ENCODE measurements at places on chromosomes 16 and 17.

DNA sequence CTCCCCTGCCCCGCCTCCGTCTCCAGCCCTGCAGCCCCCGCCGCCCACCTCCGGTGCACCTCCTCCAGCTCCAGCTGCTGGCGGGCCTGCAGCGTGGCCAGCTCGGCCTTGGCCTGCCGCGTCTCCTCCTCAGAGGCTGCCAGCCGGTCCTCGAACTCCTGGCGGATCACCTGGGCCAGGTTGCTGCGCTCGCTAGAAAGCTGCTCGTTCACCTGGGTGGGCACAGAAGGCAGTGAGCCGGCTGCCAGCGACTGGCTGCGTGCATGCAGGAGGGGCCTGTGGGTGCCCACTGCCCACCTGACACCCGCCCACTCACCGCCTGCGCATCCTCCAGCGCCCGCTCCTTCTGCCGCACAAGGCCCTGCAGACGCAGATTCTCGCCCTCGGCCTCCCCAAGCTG is 24.6 kb upstream of the AATK start:
- DNase-seq, result no peak

GRCh38 chr17:41126412-41126811 is 2.4 kb upstream of the KRTAP4-12 start:
- no peak for DNase-seq

DNA sequence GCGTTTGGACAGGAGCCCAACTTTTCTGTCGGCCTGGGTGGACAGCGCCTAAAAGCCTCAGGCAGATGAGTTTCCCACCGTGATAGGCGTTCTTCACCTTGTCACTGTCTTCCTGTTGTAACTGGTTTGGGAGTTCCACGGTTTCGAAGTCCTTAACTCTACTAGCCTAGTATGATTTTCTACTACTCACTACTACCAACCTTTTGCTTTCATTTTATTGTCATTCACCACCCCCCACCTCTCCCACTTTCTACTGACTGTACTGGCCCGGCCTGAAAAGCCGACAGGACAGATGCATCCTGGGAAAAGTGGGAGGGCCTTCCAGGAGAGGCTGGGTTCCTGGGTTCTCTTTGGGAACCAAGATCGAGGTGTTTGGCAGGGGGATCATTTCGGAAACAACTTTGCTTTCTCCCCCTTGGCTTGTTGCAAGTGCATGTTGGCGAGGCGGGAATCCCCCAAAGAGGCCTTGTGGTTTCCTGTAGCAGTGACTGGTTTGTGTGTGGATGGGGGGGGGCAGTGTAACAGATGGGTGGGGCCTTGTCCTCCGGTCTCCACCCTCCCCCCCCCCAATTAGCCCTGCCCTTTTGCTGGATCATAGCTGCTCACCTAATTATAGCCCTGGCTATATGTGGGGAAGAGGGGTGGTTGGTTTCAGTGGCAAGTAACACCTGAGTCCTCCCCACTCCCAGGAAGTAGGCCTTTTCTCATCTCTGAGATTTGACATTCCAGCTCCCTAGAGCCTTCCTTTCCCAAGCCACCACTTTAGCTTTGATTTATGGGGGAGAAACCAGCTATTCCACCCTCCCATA is 1.4 kb downstream of the EIF5A start:
- DNase-seq, result peak; percentile 80

DNA sequence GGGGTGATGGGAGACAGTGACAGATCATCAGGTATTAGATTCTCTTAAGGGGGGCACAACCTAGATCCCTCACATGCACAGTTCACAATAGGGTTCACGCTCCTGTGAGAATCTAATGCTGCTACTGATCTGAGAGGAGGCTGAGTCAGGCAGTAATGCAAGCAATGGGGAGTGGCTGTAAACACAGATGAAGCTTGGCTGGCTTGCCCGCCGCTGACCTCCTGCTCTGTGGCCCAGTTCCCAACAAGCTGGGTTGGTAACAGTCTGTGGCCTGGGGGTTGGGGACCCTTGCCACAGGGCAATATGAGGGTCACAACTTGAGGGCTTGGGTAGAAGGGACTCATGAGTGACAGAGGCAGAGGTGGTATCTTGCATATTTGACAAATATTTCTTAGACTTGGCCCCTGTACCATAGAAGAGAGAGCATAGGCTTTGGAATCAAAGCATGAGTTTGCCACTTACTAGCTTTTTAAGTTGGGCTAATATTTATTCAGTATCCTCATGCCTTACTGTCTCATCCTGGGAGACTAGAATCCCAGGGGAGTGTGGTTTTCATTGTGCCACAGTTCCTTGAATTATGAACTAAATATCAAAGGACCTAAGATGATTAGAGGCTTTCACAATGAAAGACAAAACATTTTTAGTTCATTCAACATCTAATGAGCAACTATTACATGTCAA is 133.4 kb downstream of the SPACA3 start:
- DNase-seq, result no peak

DNA sequence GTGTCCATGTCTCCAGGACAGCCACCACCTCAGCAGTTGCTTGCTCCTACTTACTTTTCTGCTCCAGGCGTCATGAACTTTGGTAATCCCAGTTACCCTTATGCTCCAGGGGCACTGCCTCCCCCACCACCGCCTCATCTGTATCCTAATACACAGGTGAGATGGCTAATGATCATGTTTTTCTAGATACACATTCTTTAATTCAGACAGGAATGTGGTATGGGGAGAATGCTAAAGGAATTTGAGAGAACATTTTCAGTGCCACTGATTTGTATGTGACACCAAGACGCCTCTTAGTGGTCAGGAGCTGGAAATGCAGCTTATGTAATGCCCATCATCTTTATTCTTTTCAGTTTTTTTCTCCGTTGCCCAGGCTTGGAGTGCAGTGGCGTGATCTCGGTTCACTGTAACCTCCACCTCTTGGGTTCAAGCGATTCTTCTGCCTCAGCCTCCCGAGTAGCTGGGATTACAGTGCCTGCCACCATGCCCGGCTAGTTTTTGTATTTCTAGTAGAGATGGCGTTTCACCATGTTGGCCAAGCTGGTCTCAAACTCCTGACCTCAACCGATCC is 8.9 kb upstream of the RAPGEFL1 start:
- DNase-seq, result peak; percentile 57

DNA sequence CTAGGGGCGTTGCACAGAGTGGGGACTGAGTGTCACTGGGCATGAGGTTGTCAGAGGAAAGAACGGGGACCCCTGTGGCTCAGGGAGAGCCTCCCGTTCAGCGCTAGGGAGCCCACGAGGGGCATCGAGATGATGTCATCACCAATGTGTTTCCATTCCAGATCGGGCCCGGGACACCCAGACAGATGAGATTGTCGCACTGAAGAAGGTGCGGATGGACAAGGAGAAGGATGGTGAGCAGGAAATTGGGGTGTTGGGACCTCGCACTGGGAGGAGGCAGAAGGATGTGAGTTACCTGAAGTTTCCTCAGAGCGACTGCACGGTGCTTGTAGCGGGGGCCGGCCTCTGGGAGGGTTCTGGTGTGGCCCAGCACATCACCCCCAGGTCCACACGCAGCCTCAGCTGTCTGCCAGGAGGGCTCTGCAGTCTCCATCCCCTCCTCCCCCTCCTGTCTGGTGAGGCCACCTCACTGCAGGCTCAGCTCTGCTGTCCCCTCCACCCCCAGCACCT is 4.0 kb downstream of the CDK10 start:
- no peak for DNase-seq

GRCh38 chr17:77916264-77916663 is 42.2 kb upstream of the TNRC6C start:
- no peak for DNase-seq

- no peak for DNase-seq
These were observed 440 bp downstream of the NPRL3 start for GRCh38 chr16:138049-138417.

DNA sequence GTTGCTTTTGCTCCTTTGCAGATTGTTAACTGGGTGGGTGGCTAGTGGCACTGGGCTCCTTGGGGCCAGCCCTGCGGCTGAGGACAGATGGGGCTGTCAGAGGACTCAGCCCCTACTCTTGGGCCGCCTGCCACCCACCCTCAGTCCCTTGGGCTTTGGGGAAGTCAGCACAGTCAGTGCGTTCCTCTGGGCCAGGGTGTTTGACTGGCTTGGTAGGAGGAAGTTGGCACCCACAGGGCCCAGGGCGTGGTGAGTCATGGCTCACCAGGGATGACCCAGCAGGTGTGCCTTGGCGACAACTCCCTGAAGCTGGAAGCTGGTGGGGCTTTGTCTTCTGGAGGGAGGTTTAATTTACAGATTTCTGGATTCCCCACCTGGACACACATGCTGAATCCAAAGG is 32.4 kb downstream of the HAPSTR1 start:
- no peak for DNase-seq

DNA sequence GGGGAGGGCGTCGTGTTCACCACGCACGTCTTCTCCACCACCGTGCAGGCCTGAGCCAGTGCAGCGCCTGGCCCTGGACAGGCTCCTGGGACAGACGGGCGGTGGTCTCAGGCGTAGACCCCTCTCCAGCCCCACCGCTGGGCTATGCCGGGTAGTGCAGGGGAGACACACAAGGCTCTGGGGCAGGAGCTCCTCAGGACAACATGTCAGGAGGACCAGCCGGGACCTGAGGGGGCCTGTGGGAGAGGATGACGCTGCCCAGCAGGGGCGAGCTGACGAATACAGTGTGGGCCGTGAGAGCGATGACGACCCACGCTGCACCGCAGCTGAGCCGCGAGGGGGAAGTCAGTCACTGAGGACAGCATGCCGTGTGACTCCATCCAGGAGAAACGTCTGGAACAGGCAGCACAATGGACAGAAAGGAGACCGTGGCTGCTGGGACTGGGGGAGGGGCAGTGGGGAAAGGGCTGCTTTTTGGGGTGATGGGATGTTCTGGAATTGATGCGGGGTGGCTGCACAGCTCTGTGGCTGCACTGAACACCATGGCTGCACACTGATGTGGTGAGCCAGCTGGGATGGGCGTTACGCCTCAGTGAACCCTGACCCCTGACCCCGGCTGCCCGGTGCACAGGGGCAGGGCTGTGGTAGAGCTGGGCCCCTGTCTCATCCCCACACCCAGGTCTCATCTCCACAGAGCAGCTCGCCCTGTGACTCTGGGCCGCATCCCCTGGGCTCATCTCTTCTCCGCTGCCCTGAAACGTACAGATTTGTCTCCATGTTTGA is 20.2 kb downstream of the DNASE1 start:
- no peak for DNase-seq

DNA sequence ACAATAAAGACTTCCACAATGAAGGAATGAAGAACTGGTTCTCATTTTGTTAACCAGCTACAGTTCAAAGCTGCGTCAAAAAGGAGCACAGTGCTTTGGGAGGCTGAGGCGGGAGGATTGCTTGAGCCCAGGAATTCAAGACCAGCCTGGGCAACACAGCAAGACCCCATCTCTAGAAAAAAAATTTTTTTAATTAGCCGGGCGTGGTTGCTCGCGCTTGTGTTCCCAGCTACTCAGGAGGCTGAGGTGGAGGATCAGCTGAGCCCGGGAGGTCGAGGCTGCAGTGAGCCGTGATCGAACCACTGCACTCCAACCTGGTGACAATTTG is 764 bp upstream of the SLC6A4 start:
- DNase-seq, result no peak

DNA sequence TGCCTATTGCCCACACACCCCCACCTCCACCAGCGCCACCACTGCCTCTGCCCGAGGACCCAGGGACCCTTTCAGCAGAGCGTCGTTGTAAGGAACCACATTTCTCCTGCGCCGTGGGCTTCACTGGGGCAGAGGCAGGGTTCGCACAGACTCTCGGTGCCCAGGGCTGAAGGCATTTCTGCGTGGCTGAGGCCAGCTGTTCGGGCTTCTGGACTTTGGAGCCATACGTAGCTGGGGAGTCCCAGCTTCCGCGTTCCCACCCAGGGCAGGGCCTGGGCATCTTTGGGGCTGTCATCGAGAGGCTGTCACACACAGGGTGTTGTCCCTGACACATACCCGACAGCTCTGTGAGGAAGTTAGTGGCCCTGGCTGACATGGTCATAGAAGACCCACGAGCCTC is 16.0 kb upstream of the SMIM5 start:
- no peak for DNase-seq

DNA sequence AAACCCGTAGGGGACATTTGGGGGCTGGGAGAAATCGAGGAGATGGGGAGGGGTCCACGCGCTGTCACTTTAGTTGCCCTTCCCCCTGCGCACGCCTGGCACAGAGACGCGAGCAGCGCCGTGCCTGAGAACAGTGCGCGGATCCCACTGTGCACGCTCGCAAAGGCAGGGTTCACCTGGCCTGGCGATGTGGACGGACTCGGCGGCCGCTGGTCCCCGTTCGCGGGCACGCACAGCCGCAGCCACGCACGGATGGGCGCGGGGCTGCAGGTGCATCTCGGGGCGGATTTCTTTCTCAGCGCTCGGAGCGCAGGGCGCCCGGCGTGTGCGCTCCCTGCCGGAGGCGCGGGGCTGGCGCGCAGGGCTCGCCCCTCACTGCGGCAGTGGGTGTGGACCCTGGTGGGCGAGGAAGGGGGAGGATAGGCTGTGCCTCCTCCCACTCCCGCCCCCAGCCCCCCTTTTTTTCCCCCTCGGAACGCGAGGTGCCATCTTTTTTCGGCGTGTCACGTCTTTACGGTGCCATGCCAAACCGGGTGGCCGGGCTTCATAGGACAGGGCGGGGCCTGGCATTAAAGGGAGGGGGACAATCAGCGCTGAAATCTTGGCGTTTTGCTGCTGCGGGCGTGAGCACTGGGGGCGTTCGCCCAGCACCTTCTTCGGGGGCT is 1.1 kb downstream of the MAPT start:
- DNase-seq, result no peak

DNA sequence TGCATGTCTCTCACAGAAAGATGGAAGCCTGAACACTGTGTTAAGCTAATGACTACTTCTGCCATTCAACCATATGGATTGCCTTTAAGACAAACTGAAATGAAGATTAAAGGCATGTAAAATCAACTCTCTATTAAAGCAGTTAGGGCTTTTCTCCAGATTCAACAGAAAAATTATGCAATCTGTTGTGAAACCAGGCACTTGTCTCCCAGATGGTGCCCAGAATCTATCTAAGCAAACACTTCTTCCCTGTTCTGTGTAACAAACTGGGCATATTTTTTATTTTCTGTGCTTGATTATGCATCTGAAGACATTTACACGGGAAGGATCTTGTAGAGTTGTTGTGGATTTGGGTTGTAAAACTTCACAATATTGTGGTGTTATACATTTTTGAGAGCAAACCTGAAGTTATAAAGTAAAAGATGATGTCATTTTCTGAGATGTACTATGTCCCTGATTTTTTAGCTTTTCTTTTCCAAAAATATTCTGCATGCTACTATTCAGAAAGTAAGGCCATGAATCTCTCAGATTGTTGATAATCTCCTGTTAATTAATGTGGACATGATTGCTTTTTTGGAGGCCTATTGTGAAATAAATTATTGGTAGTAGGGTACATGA is 1550.3 kb downstream of the CDH8 start:
- no peak for DNase-seq

GRCh38 chr16:68577352-68577853 is 38.3 kb downstream of the ZFP90 start:
- no peak for DNase-seq

DNA sequence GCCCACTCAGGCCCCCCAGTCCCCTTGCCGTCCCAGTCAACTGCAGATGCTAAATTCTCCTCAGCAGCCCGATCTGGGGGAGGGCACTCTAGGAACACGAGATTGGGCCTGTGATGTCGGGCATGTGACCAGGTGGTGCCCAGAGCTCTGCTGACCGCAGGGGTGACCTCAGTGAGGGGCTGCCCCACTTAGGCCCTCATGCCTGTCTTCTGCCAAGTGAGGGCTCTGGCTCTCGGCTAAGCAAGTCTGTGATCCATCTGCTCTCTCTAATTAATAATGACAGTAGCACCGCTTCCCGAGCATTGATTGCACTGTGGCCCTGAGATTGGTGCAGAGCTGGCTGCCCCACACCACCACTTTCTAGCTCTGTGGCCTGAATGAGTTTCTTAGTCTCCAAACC is 138.8 kb downstream of the MRM1 start:
- no peak for DNase-seq

Measured in LHCN-M2 (cell line).